ENCODE measurements at places on chromosomes 6 and 20.
A peak's percentile ranks its signal among the peaks of the same experiment; 100 is the strongest.

GRCh38 chr20:24955045-24955444, 6.0 kb downstream of the CST7 start:
- no peak for DNase-seq

DNA sequence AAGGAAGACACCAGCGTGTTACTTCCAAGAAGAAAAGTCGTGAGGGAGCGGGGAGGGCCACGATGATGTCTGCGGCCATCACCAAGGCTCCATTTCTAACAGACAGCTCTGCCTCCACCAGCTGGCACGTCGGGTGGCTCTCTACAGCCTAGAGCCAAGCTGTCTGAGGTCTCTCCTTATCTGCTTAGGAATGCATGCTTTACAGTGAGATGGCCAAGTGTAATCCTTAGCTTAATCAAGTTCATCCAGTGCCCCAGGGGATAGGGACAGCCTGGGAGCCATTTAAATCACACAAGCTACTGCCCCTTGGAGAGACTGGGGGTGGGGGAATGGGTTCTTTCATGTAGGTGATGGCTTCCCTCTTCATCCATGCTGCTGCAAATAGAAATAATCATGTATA, 213.8 kb upstream of the CST7 start:
- DNase-seq: no peak

- DNase-seq: no peak
Observed at GRCh38 chr6:169162752-169163407, 90.8 kb downstream of the THBS2 start.

DNA sequence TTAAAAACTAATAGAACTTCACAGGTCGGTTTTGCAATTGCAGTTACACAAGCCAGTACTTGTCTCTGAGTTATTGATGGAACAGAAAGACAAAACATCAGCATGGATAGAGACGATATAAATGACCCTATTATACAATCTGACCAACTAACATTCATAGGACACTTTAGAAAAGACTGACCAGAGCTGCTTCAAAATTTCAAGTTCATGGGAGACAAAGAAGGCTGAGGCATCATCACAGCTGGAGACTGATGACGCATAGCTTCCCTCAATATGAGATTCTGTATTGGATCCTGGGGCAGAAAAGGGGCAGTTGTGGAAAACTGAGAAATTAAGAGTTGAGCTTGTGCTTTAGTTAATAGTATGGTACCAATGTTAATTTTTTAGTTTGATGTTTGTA, 174.0 kb downstream of the THBS2 start:
- no peak for DNase-seq

GRCh38 chr6:160523223-160523622, 140.9 kb downstream of the LPA start:
- DNase-seq: no peak

DNA sequence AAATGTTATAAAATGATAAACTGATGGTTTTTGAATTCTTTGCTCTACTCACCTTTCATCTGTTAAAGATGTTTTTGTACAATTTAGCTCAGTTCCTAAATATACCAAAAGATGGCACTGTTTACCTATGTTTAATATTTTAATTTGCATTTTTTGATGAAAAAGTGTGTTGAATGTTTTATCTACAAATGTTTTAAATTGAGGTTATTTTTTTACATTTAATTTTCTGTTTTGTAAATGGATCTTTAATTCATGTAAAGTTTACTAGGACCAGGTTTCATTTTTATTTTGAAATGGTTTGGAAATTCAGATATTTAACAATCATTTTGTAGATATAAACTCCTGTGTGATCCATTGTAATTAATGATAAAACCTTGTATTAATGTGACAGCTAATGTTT, 30.0 kb downstream of the CDKAL1 start:
- peak; percentile 17 for DNase-seq

GRCh38 chr6:155324993-155325392, 10.7 kb upstream of the TFB1M start:
- no peak for DNase-seq

- no peak for DNase-seq
Observed at GRCh38 chr20:45629496-45630100, at the start of gene WFDC10A. Gene WFDC10A (plus strand): TSS chr20:45629739. CDS start chr20:45629814, 75 bp downstream.

DNA sequence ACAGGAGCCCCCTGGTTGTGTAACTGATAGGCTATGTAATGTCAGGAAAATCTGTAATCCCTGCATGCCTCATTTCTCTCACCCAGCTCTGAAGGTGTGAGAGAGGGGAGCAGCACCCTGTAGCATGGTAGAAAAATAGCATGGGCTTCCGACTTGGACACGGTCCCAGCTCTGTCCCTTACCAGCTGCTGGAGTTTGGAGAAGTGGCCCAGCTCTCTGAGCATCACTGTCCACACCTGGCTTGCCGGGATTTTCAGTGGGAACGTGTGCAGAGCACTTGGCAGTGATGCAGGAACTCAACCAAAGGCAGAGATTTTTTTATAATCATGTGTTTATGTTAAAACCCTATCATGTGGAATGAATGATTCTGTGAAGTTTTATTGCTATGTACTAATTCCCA, 34.6 kb downstream of the STK35 start:
- no peak for DNase-seq

- DNase-seq: no peak
Observed at GRCh38 chr6:11428895-11429294, 108.7 kb upstream of the TMEM170B start.

DNA sequence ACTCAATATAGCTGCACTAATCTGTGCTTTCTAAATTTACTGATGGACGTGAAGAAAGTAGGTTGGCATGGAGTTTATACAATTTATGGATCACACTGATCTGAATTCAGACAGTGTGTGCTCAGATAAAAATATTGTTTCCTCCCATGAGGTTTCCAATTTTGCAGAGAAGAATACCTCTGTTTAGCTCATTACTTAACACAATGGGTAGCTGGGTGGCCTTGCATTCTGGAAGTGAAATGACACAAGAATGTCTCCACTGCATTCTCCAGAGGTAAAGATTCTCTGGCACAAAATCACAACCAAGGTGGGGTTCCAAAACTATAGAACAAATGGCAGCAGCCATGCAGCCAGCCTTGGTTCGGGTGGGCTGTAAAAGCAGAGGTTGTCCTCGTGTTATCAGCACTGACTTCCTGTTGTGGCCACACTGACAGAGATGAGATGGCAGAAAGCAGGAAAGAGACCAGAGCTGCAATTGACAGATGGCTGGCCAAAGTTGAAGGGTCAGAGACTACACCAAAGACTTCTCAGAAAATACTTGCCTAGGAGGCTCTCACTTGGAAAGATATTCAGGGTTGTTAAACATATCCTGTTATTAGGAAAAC, 50.2 kb downstream of the HDAC2 start:
- DNase-seq: no peak

All from midbrain (tissue), 1 donor.